Subcutaneous preadipocyte (primary cell): ENCODE measurements at places on chromosomes 12 and 14. TPM values are rescaled to one million over a fixed set of nuclear protein-coding genes. Genes with fewer than 3 reads are reported as not detected.

Gene GLIPR1L1
- total RNA-seq, result not detected in 2 replicates

Gene AMN
- under 0.01 TPM in 1 of 2 replicates, not detected in the other for total RNA-seq

Gene MYH6
- total RNA-seq, result not detected in 2 replicates

Gene TMEM52B
- under 0.01 TPM in 1 of 2 replicates, not detected in the other for total RNA-seq

Gene DHRS2
- 0.37 and 0.39 TPM in 2 replicates for total RNA-seq

Gene FOXM1
- total RNA-seq, result 24.6 and 26.2 TPM in 2 replicates

Gene SLCO1A2
- not detected in 2 replicates for total RNA-seq

Gene PMEL
- total RNA-seq, result 0.78 and 1.5 TPM in 2 replicates

Gene PPP1R36
- 0.20 TPM in 1 of 2 replicates, not detected in the other for total RNA-seq

Gene GPR68
- total RNA-seq, result 2.2 and 6.6 TPM in 2 replicates

Gene RHOJ
- under 0.01 and 1.1 TPM in 2 replicates for total RNA-seq

Gene FKBP11
- 23.5 and 36.0 TPM in 2 replicates for total RNA-seq

Gene EXOC3L4
- total RNA-seq, result not detected in 2 replicates

Gene KRT77
- not detected in 2 replicates for total RNA-seq

Gene GPR162
- total RNA-seq, result 0.73 and 1.2 TPM in 2 replicates

Gene CFAP54
- 1.1 and 1.4 TPM in 2 replicates for total RNA-seq

Gene TAS2R13
- total RNA-seq, result 1.8 and 2.2 TPM in 2 replicates

Gene PCED1B
- total RNA-seq, result 0.39 TPM in 1 of 2 replicates, not detected in the other

Gene ANKRD33
- total RNA-seq, result 0.98 and 1.5 TPM in 2 replicates

Gene PEBP1
- 121 and 132 TPM in 2 replicates for total RNA-seq

Gene GDF3
- not detected in 2 replicates for total RNA-seq

Gene FKBP3
- total RNA-seq, result 19.5 and 23.1 TPM in 2 replicates

Gene CLEC7A
- total RNA-seq, result not detected in 2 replicates

Gene A2ML1
- total RNA-seq, result under 0.01 TPM in 1 of 2 replicates, not detected in the other

Gene SERPINA5
- 0.37 TPM in 1 of 2 replicates, not detected in the other for total RNA-seq

Gene TAS2R7
- total RNA-seq, result not detected in 2 replicates

Gene TMEM30B
- under 0.01 and 0.20 TPM in 2 replicates for total RNA-seq

Gene SPIC
- total RNA-seq, result not detected in 2 replicates

Gene ADGRD1
- total RNA-seq, result 0.39 and 1.5 TPM in 2 replicates

Gene LMNTD1
- total RNA-seq, result 1.4 TPM in 1 of 2 replicates, not detected in the other

Gene PTCSC3
- total RNA-seq, result not detected in 2 replicates

Gene FBRSL1
- total RNA-seq, result 3.3 and 14.7 TPM in 2 replicates

Gene FAM222A
- under 0.01 and 0.20 TPM in 2 replicates for total RNA-seq

Gene SLC25A47
- not detected in 2 replicates for total RNA-seq

Gene BCL2L2
- total RNA-seq, result 12.5 and 16.8 TPM in 2 replicates

Gene BATF
- total RNA-seq, result not detected in 2 replicates

Gene RNF212B
- not detected in 2 replicates for total RNA-seq

Gene OR6C2
- not detected in 2 replicates for total RNA-seq

Gene AKAP6
- total RNA-seq, result 22.7 and 25.0 TPM in 2 replicates

Gene GALNT8
- 0.37 and 0.39 TPM in 2 replicates for total RNA-seq

Gene CLEC4A
- total RNA-seq, result 0.78 TPM in 1 of 2 replicates, not detected in the other

Gene OR4E2
- total RNA-seq, result not detected in 2 replicates

Gene HOXC9
- 2.9 and 8.8 TPM in 2 replicates for total RNA-seq

Gene CRIP1
- total RNA-seq, result 2.9 and 4.4 TPM in 2 replicates

Gene SLC6A12
- not detected in 2 replicates for total RNA-seq
